Activated CD4-positive, alpha-beta T cell treated with anti-CD3 and anti-CD28 coated beads for 4 hours (primary cell): ENCODE measurements at places on chromosomes 11 and 22.
A peak's percentile ranks its signal among the peaks of the same experiment; 100 is the strongest.

- no peak for DNase-seq
These were observed 5.3 kb downstream of the EXPH5 start for GRCh38 chr11:108588287-108588686.

GRCh38 chr22:19868333-19868732, 13.7 kb upstream of the GNB1L start:
- DNase-seq, result no peak

DNA sequence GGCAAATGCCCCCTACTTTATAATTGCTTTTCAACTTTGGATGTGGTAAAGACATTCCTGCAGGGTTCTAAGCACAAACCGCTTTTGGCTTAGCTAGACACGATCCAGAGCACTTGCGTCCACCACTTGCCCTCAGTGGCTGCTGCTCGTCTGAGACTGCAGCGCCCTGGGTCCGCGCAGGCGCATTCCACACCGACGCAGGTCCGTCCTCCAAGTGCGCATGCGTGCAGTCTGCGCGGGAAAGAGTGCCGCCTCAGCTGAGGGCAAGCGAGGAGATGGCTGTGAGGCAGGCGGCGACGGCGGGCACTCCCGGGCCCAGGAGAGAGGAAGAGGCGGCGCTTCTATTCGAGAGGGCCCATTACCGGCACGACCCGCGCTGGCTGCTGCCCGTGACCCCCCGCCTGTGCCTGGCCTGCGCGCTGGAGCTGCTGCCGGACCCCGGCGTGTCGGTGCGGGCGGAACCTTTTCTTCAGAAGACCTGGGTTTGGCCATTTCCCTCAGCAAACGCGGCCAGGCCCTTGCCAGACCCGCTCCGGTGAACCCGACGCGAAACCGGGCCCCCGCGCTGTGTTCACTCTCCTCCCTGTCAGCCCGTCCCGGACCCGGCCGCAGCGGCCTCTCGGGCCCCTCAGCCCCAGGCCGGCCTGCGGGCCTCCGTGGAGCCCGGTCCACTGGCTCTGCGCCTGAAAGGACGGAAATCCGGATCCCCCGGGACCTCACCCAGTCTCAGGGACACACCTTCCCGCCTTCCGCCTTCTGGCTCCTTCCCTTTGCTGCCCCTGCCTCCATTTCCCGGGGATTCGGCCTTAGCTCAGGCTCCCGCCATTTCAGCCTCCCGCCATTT, at the start of gene MEI1:
MEI1 (plus strand) TSS at position 240 of the 844 bp plus-strand sequence; CDS start at position 276, 36 bp downstream.
- DNase-seq, result peak; percentile 92

DNA sequence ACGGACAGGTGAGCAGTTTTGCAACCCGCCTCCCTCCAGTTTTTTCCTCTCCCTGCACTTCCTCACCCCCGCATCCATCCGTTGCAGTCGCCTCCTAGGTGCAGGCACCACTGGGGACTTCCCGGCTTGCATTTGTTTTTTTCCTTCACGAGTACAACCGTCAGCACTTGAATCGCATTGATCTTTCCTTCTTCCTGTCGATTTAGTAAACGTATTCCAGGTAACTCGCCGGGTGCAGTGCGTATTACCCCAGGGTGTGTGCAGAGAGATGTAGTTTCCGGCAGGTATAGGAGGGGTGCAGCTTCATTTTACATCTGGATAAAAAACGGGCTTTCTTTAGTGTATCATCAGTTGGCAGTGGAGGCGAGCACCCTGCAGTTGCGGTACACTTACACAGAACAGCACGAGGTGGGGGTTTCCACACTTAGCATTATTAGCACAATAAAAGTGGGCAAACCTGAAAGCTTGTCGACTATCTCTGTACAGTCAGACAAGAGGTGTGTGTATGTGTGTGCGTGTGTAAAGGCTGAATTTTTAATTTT, at the start of gene SORL1-AS1:
SORL1-AS1 (minus strand) TSS at position 359 of the 542 bp plus-strand sequence.
- peak; percentile 73 for DNase-seq

DNA sequence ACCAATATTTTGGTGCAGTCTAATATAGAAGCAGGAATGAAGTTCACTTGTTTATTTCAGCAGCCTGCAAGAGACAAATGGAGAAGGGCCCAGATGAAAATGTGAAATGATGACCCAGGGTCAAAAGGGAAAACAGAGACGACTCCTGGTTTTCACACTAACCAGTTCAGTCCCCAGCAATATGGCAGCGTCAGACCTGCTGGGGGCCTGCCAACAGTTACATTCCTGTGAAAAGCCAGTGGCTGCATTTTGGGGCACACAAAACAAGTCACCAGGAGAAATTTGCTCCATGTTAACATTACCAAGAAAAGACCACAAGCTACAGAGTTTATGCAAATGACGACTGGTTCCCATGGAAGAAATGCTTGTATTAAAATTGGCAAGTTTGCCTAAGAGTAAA, 80.2 kb downstream of the CCDC34 start:
- DNase-seq, result no peak

DNA sequence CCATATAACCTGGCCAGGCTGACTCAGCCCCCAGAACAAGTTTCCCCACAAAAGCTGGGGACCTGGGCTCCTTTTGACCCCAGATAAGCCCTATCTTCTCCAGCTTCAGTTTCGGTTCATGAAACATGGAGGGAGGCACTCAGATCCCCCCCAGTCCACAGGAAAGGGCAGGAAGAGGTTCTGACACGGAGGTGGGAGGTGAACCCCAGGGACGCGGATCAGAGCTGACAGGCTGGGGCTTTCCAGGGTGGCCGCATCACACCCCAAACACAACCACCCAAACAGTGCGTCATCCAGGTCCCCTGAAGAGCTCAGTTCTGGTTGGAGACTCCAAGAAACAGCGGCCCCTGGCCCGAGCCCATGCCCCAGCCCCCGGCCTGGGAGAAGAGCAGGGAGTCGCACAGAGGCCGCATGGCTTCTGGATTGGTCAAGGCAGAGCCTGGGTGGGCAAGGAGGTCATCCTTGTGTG, 44.3 kb upstream of the A4GALT start:
- DNase-seq, result no peak

DNA sequence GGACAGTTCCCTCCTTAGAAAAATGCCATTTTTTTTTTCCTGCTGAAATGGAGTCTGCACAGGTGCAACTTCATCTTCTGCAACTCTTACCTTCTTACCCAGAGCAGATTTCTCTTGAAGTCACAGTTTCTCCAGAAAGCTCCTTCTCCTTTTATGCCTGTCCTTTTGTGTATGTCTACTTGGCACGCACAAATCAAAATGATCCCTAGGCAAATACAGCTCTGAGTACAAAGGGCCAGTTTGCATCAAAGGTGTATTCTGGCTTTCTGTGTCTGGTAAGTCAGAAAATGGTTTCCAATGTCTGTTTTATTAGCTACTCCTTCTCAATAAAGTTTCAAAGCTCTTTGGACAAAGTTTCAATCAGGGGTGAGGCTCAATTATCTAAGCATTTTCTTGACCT, 2.5 kb downstream of the CLDN25 start:
- DNase-seq, result no peak

- DNase-seq, result no peak
These were observed 181.5 kb upstream of the ZBED5 start for GRCh38 chr11:11039208-11039965.

DNA sequence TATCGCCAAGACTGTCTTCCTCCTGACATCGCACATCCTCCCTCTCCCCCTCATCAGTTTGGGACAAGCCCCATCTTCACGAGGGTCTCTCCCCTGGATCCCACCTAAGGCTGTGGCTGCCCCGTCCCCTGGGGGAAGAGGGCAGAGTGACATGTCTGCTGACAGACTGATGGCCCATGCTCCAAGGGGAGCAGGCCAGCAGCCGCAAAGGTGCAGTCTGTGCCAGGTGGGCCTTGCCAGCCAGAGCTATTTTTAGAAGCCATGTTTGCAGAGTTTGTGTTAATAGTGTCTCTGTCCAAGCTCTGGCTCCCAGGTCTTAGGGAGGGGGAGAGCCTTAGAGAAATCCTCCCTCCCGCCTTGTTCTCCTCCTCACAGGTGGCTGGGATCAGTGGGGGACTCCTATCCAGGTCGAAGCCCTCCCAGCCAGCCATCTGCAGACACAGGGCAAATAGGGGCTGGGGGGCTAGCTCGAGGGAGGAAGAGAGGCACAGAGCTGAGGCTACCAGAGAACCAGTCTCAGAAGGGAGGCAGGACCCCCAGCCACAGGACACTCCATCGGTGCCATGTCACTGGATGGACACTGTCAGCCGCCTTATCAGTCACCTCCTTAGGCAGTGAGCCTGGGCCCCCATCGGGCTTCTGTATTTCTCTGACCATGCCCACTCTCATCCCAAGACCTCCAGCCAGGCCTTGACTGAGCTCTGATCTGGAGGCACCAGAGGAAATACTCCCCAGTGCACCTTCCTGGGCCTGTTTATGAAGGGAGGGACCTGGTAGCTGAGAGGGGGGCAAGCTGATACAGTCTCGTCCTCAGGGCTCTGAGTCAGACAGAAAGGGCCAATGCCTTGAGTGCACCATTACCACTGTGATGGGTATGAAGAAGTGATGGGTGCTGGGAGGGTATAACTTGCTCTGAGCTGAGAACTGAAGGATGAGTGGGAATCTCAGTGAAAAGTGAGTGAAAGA, 49.3 kb downstream of the CHRDL2 start:
- no peak for DNase-seq

DNA sequence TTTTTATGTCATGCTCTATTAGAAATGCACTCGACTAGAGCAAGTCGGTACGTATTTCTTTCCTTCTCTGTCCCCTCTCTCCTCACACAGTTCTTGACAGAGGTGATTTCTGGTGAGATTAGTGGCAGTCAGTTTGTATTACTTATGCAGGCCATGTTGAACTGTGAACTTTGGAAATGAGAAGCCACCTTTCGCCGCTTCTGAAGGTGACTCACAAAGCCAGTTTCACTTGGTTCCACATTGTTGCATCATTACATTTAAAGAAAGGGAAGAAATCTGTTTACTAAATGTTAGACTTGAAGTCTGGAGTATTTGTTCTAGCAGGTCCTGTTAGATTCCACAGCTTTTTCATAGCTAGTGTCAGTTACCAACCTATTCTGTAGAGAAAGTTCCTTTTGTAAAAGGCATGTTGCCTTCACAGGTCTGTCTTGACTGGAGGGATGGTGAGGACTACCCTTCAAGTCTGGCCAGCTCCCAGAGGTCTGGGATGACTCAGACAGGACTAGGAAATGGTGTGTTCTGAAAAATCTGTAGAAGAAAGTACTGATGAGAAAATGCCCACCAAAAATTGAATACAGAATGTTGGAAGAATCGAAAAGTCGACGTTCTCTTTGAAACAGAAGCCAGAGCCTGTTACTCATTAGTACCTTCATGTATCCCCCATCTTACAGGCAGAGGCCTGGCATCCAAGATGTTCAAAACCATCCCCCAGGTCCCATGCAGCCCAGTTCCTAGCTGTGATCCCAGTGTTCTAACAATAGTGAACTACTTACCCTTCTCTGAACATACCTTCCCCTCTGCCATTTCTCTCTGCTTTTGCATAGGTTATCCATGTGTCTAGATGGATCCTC, 181.4 kb downstream of the DBX1 start:
- no peak for DNase-seq

DNA sequence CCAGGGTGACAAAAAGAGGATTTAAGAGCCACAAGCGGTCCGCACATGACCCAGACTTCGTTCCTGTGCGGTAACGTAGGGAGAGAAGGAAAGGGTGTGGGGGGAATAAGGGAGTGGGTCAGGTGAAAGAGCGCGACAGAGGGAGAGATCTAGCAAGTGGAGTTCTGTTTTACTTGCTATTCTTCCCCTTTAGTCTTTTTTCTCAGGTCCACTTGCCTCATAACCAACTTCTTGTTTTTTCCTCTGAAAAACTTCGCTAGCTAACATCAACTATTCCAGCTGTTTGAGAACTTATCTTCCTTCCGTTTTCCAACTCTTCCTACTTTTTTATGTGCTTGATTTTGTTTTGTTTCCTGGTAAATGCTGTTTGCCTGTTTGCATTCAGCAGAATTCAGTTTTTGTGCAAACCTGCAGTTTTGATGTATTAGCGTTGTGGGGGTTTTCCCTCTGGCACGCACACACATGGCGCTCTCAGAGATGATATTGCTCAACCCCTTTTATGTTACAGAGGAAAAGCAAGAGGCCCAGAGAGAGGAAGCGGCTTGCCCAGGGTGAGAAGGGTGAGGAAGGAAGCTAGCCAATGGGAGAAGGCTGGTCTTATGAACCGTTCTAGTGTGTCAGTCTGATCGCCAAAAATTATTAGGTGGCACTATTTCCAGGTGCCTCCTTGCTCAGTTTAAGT, 592 bp upstream of the CTSC start:
- DNase-seq, result peak; percentile 44

DNA sequence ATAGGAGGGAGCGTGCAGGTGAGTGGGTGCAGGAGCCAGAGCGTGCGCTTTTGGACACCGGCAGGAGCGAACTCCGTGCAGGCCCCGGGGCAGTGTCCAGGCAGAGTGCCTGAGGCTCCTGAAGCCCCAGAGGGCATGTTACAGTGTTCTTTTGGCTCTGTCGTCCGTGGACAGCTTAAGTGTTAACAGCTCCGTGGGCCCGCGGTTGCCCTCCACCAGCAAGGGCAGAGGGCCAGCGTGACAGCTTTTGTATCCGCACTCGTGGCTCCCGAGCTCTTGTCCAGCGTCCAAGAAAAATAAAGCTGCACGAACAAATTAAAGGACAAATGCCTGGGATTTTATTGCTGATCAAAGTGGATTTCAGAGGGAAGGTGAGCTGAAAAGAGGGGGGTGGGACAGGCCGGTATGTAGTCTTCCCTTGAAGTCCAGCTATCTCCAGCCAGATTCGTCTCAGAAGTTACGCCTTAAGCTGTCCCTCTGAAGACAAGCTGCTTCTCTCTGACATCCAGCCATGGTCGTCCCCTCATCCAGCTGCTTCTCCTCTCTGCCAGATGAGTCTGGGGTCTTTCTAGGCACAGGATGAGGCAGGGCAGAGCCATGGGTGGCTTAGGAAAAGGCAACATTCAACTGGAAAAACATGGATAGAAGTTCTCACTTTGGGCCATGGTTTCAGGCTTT, 968 bp upstream of the TMEM109 start:
- no peak for DNase-seq

DNA sequence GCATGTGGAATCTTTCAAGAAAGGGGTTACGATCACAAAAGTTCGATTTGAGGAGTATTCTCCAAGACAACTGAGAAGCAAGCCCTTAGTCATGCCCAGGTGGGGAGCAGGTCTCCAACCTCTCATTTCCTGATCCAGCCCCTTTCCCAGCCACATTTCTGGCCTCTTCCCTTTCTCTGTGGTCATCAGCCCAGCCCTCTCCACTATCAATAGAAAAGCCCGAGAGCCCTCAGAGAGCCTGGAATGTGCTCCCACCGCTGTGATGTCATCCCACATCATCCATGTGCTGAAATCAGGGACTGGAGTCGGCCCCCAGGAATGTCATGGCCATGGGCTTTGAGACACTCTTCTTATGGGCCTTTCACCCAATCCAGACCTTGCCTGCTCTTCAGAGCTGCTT, 62.6 kb downstream of the KCNJ1 start:
- DNase-seq, result no peak

DNA sequence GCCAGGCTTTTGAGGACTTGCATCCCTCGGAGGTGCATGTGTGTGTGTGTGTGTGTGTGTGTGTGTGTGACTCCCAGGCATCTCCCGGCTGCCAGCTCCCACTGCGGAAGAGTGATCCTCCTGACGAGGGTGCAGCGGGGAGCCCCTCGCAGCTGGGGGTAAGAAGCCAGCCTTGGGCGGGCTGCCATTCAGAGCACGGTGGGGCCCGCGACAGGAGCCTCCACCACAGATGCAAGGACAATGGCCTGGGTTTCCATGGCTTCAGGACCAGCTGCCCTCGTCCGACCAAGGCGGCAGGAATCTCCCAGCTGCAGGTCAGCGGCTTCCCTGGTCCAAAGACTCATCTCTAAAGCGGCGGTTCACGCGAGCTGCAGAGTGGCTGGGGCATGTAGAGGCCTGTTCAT, 908.5 kb downstream of the BRD1 start:
- no peak for DNase-seq

- no peak for DNase-seq
These were observed 51.8 kb downstream of the MICAL3 start for GRCh38 chr22:17972385-17973191.

GRCh38 chr11:68308068-68308467, 4.3 kb upstream of the LRP5 start:
- no peak for DNase-seq

- DNase-seq, result no peak
These were observed 5.7 kb downstream of the LRP4 start for GRCh38 chr11:46912526-46913150.
